Hematopoietic multipotent progenitor cell treated with erythropoietin and hydrocortisone succinate and interleukin-3 and kit ligand, for 6 days (in vitro differentiated cells): ENCODE measurements at places on chromosomes 6 and 20.

GRCh38 chr6:131470534-131470933, 102.5 kb upstream of the ARG1 start:
- DNase-seq: no peak

DNA sequence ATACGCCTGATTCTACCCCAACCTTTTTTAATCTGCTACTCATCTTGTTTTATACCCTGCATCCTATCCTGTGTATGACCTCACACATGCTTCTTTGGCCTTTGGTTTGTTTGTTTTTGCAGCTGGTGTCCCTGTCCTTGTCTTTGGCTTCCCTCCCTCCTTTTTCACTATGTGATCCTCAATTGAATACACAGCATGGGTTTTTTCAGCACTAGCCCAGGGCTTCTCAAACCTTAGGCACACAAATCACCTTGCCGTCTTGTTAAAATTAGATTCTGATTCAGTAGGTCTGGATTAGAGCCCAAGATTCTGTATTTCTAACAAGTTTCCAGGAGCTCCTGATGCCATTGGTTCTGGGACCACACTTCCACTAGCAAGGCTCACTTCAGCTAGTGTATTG, 321.5 kb upstream of the MAN1A1 start:
- no peak for DNase-seq

- DNase-seq: no peak
These were observed 536.7 kb upstream of the MMS22L start for GRCh38 chr6:97819710-97820109.

- DNase-seq: no peak
These were observed 18.2 kb upstream of the SASH1 start for GRCh38 chr6:148324297-148324985.
